ENCODE measurements at places on chromosomes 12 and 14.

GRCh38 chr12:23921099-23921856 is 28.2 kb downstream of the SOX5 start:
- DNase-seq, result no peak

DNA sequence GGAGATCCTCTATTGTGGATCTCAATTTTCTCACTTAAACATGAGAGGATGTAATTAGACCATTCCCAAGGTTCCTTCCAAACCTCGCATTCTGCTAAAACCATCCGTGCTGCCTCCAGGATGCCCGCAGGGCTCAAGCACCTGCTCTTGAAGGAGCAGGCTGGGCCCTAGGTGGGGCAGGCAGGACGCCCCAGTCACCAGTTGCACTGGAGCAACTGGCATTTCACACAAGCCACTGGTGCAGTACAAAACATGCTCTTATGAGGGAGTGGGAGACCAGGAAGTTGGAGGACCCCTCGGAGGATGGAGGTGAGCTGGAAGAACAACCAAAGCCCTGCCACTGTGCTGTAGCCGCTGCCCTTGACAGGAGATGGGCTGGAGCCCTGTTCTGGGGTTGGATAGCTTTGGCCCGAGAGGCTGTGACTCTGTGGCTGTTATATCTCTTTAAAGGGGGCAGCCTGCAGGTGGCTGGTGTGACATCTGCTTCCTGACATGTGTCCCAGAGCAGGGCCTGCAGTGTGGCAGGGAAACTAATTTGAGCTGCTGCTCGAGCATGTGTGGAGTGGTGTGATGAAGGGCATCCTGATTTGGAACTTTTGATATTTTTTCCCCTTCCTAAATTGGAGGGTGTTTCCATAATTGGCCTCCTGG is 122.2 kb downstream of the CRACR2A start:
- no peak for DNase-seq

DNA sequence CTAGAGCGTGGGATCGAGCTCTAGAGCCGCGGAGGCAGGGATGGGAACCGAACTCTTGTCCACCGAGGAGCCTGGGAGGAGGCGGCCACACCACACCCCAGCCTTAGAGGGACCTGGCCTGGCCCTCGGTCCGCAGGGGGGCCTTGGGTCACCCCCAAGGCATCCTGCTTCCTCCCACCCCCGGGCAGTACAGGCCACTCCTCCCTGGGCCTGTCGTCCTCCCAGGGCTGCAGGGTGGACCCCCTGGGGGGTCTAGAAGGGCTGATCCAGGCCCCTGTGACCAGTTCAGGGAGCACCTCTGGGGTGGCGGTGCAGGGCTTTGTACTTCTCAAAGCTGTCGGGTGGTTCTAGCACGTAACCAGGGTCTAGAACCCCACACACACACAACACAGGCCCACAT is 79.1 kb upstream of the FBRSL1 start:
- DNase-seq, result no peak

- no peak for DNase-seq
Measured at GRCh38 chr12:113030875-113031525, 25.5 kb upstream of the DTX1 start.

GRCh38 chr14:68548194-68549076 is 244.4 kb downstream of the ZFP36L1 start:
- DNase-seq, result no peak

DNA sequence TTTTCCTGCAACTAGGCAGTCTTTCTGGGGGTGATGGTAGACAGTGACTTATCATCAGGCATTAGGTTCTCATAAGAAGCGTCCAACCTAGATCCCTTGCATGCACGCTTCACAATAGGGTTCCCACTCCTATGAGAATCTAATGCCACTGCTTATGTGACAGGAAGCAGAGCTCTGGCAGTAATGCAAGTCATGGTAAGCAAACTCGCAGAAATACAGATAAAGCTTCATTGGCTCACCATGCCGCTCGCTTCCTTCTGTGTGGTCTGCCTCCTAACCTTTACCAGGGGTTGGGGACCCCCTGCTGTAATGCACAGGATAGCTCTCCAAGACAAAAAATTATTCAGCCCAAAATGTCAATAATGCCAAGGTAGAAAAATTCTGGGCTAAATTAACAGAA is 864.2 kb downstream of the TRHDE start:
- no peak for DNase-seq

DNA sequence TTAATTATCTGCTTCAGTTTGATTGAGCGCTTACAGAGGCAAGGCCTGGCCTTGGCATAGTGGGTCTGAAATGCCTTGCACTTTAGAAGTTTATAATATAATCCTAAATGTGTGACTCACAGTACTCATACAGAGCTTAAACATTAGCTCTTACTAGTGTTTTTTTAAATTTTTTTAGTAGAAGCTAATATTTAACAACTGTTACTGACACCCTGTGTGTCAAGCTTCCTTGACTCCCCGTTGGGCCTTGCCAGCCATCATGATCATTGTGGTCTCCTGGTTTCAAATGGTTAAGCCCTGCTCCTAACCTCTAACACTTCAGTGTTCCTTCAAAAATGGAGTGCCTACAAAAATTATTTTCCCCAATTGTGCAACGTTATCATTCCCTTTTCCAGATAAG is 126.9 kb downstream of the GALC start:
- DNase-seq, result no peak

DNA sequence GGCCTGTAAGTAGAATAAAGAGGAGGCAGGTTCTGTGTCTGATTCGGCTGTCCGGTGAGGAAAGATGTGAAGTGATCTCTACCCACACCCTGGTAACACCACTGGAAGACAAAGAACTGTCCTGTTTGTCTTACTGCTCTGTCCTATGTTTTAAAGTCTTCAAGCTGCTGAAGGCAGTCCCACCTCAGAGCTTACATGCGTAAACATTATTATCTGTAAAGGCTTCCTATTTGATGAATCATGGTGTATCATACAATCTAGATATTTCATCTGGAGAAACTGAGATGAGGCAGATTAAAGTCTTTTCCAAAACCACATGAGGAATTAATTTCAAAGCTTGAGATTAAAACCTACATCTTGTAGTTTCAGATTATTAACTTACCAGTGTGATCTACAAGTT is 427.6 kb downstream of the ZFP36L1 start:
- no peak for DNase-seq

DNA sequence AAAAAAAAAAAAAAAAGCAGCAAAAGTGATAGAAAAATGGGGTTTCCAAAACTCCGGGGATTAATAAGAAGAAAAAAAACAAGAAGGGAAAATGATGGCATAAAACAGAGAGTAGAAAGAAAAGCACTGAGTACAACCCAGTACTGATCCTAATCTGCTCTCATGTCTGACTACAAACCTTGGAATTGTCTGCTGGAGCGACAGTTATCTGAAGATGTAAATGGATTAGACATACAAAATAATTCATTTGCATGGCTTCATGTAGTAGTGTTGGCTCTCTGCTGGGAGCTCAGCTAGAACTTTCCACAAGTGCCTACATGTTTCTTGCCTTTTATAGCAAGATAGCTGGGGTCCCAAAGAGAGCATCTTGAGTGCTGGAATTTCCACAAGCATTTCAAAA is 34.2 kb downstream of the ZCRB1 start:
- DNase-seq, result no peak

- no peak for DNase-seq
Measured at GRCh38 chr12:116697305-116697704, 40.6 kb downstream of the SPRING1 start.

DNA sequence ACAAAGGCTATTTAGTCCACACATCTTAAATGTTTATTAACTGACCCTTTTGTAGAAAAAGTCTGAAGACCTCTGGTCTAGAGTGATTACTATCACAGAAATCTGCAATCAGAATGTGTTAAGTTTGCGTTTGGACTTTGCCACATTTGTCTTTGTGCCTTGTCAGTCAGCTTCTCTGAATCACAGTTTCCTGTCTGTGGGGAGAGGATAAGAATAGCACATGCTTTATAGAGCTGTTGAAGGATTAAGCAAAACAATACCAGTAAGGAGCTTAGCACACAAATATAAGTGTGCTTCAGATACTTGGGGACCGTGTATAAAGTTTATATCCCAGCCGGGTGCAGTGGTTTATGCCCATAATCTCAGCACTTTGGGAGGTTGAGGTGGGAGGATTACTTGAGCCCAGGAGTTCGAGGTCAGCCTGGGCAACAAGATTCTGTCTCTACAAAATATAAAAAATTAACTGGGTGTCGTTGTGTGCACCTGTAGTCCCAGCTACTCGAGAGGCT is 63.0 kb upstream of the BTG1 start:
- DNase-seq, result no peak

DNA sequence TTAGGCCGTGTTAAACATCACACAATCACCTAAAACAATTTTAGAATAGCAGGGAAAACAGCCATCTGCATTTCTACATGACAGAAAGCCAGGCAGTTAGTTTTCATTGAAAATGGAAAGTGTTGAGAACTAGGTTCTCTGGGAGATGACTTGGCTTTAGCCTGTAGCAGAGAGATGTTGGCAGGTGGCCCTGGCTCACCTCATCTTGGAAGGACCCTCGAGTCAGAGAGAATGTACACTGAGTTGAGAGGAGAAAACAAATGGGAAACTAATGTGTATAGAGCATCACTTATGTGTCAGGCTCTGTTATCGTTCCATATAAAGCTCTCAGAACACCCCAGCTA is 51.9 kb downstream of the SUSD6 start:
- no peak for DNase-seq

Measured in CD8-positive, alpha-beta memory T cell (primary cell).